T follicular helper cell (primary cell): ENCODE measurements at places on chromosomes 2 and 18.

- DNase-seq = no peak
Observed at GRCh38 chr18:48408111-48408726, 964 bp downstream of the ZBTB7C start.

DNA sequence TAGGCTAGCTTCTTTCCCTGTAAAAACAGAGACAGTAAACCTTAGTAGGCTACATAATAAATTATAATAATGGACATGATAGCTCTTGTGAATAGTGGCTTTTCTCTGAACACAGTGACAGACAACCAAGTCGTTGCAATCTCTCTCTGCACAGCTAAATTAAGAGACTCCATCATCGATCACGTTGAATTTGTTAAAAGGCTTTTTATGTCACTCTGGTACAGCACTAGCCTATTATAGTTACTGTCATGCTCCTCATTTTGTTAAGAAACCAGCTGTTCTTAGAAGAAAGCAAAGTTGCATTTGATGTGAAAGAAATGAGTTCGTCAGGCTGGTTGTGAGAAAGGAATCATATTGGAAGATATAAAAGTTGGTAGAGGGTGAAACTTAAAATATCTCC lies 50.3 kb upstream of the ARHGAP28 start:
- DNase-seq = no peak

GRCh38 chr2:45559436-45559835 lies 51.6 kb downstream of the SRBD1 start:
- DNase-seq = no peak

DNA sequence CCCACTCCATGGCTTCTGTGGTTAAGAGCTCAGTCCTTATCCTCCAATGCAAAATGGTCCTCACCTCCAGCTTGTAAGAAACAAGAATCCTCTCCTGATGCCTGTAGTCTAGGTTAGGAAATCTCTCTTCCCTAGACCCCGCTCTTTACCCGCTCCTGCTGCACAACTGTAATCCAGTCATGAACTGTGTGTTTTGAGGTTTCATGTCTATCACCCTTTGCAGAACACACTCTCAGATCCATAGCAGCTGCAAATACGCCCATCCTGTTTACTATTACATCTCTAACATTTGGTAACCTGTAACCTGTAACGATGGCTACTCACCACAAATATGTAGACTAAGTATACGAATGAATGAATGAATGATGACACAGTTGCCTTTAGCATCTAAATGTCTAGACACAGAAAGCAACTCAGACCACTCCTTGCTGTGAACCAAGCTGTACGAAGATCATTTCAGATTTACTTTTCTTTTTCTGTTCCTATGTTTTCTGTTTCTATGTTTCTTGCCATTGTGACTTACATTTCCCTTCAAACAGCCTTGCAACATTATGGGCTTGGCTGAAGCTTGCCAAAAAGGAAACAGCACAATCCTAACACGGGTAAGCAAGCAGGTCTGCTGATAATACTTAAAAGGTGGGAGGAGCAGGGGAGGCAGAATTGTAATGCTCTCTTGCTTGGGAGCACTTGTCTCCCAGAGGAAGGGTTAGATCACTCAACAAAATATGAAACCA lies 53.7 kb downstream of the EPHA4 start:
- peak; percentile 40 for DNase-seq

- DNase-seq = no peak
Observed at GRCh38 chr2:239521518-239521815, 120.6 kb upstream of the HDAC4 start.

DNA sequence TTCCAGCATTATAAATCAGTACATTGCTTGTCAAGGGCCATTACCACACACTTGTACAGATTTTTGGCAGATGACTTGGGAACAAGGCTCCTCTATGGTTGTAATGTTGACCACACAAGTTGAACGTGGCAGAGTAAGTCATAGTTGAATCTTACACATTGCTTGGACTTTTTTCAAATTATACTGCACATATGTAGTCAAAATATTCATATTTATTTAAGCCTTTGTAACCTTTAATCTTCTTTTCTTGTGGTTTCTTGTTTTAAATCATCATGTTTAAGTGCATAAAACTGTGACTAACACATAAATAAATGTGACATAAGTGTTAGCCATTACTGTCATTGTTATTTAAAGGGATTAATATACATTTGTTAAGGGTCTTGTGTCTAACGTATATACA lies 52.1 kb upstream of the EPB41L5 start:
- no peak for DNase-seq

- no peak for DNase-seq
Observed at GRCh38 chr2:96100893-96101304, 15.5 kb downstream of the ADRA2B start.
